ENCODE measurements at places on chromosomes 6 and 20. TPM values are rescaled to one million over a fixed set of nuclear protein-coding genes. Genes with fewer than 3 reads are reported as not detected.
A peak's percentile ranks its signal among the peaks of the same experiment; 100 is the strongest.

GRCh38 chr20:44576297-44576696 is 6.1 kb upstream of the PKIG start:
- DNase-seq: no peak

DNA sequence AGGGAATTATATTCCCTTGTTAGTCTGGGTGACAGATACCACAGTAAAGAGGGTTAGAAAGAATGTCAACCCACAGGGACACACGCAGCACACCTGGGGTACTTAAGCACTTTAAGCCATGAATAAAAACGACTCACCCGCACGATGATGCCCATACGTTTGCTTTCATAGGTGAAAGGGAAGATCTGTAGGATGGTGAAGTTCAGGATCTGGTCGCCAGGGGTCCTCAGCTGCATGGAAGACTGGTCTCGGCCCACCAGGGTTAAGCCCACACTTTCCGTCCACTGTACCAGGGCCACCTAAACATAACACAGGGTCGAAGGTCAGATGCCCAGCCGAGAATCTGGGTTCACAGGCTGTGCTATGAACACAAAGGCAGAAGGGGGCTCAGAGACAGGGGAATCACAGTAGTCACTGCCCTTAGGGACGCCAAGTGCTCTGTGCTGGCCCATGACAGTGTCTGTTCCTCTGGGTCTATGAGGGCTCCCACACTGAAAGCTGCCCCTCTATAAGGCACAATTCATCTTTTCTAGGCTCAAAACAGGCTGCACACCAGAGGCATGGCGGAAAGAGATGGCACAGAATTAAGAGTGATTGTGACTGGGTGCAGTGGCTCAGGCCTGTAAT is 96.8 kb upstream of the NFATC2 start:
- peak; percentile 56 for DNase-seq

DNA sequence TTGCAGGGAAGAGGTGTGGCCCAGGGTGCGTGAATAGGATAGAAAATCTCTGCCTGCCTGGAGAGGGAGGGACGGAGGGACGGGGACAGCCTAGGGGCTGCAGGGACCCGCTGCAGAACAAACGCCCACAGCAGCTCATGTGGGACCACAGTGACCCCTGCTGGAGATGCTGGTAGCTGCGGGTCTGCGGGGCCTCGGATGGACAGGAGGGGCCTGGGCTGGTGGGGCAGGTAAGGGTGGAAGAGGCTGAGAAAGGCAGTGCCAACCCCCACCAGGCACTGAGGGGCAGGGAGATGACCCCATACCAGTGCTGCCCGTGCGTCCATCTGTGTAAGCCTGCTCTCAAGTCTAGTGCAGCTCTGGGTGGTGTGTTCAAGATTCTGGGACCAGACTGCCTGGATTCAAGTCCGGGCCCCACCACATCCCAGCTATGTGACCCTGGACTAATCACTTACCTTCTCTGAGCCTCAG is 39.4 kb downstream of the KIAA1755 start:
- DNase-seq: peak; percentile 76

GRCh38 chr6:60952500-60952899 is 1333.5 kb downstream of the KHDRBS2 start:
- DNase-seq: no peak

- DNase-seq: no peak
These were observed 197.8 kb downstream of the HAO1 start for GRCh38 chr20:7742479-7742878.

DNA sequence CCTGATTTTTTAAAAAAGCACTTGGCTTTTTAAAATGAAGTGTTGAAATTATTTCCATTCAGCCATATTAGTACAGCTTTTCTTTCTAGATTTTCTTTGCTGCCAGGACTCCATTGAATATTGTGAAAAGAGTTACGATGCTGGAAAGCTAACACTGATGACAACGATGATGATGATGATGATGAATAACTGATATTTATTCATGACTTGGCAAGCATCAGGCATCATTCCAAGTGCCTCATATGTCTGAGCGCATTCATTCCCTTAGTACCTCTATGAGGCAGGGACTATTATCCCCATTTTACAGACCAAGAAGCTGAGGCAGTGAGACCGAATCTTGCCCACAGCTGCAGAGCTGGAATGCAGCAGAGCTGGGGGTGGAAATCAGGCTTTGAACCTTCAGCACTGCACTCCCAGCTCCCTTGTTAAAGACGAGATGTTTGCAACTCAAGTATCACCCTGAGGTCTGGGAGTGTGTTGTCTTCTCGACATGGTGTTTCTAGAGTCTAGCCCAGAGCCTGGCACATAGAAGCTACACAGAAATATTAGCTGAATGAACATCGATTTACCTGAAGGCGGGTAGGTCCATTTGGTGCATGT is 85.5 kb upstream of the FRMD1 start:
- DNase-seq: no peak

DNA sequence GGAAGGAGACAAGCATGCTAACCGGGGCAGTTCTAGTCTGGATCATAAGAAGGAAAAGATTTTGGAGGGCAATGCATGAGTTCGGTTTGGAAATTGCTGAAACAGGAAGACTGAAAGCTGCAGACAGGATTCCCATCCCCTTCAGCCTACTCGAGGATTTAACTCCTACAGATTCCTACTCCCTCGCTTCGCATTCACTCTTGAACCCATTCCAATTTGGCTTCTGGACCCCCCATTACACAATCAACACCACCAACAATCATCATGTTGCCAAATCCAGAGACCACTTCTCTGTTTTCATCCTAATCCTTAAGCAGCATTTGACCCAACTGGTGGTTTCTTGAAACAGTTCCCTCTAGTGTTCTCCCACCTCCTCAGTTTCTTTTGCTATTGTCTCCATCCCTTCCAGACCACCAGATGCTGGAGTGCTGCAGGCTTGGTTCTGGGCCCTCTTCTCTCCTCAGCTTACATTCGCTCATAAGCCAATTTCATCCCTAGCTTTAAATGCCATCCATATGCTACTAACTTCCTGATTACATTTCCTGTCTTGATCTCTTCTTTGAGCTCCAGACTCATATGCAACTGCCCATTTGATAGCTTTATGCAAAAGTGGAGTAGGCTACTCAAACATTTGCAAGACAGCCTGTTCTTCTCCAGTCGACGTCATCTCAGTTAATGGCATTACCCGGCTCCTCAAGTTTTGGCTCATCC is 66.5 kb downstream of the DTNBP1 start:
- DNase-seq: no peak

DNA sequence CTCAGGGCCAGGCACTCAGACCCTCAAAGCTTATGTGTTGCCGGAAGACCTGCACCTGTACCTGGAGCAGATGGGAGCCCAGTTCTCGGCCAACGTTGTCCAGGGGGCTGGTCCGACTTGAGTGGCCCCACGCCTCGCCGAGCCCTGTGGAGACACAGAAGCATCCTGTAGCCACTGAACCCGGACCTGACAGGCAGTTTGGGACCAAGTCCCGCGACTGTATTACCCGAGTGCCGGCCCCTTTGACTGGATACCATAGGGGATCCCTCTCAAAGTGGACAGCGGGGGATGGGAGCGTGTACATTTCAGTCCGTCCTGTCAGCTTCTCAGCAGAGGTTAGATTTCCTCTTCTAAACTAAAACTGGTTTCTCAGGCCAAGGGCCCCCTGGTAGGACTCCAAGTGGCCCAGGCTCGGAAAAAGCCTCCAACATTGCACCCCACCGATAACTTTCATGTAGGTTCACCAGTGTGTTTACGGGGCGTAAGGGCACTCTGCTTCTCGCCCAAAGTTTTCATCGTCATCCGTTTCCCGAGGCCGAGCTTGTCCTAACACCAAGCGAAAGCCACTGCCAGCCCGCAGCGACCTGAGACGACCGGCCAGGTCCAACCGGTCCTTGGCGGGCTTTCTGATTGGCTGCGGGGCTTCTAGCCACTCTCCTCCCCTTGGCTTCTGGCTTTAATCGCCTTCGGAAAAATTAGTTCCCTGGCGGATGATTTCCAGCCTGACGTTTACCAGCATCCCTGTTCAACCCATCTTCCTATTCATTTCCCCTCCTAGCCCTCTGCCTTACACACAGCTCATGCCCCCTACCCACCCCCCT is 10.8 kb downstream of the SIM1 start:
- no peak for DNase-seq

GRCh38 chr6:142697922-142698321 is 247.1 kb downstream of the HIVEP2 start:
- DNase-seq: no peak

- no peak for DNase-seq
These were observed 33.4 kb upstream of the RNF217 start for GRCh38 chr6:124928851-124929250.

GRCh38 chr20:25453035-25453810 is 45.8 kb downstream of the GINS1 start:
- DNase-seq: no peak

DNA sequence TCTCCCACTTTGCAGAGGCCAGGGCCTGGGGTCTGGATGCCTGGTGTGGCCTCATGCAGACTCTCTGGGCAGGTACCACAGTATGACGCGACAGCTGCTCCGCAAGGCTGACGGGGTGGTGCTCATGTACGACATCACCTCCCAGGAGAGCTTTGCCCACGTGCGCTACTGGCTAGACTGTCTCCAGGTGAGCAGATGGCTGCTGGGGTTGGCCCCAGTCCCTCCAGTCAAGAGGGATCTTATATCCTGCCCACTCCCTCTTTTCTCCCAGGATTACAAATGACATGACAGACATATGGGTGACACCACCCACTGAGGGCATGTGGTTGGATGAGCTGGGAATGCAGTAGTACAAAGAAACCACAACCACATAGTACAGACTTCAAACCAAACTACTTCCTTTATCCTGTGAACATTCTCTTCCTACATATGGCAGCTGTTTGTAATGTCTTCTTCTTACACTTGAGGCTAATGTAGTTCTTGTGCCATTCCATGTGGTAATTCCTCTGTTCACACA is 29.9 kb downstream of the RAB44 start:
- DNase-seq: no peak

GRCh38 chr20:31713312-31714273 is 9.1 kb downstream of the BCL2L1 start:
- DNase-seq: no peak

- no peak for DNase-seq
These were observed 754.6 kb downstream of the KIF16B start for GRCh38 chr20:15818651-15819071.

DNA sequence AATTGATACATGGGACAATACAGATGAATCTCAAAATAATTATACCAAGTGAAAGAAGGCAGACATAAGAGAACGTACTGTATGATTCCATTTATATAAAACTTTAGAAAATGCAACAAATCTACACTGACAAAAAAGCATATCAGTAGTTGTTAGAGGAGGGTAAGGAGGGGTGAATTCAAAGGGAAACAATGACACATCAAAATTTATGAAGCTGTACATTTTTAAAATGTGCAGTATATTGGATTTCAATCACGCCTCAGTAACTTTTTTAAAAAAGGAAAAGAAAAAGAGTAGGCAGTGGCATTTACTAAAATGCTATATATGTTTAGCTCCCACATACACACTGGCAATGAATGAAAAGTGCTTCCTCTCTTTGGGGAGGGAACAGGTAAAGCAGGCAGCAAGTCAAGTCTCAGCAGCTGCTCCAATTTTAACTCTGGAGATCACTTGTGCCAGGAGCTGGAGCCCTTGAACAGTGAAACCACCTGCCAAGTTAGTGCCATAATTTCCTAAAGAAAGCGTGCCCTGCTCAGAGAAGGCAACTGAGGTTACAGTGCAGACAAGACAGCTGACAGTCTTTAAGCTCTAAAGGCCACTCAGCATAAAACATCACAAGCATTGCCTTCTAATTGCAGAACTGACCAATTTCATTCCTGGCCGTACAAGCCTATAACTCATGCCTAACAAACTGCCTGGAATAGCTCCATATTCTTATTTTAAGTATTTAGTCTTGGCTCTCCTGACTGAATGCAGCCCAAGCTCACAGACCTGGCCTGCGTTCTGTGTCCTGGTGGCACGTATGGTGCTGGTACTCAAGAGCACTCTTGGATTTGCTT is 10.9 kb downstream of the FKBP1A start:
- DNase-seq: no peak

DNA sequence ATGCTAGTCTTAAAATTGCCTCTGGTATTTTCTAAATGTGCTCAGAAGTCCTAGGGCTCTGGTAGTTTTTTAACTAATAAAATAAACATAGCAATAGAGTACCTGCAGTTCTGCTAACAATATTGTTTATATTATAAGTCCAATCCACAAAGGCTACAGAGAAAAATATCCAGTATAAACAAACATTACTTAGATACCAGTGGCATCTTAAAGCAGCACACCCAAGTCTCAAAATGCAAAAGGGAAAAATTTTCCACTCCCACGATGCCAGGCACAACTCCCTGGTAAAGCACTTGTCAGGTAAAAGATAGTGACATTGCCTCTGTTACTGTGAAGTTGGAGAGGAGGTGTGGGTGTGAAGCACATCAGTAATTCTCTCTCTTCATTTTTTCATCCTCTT is 123.3 kb downstream of the OGFRL1 start:
- DNase-seq: no peak

DNA sequence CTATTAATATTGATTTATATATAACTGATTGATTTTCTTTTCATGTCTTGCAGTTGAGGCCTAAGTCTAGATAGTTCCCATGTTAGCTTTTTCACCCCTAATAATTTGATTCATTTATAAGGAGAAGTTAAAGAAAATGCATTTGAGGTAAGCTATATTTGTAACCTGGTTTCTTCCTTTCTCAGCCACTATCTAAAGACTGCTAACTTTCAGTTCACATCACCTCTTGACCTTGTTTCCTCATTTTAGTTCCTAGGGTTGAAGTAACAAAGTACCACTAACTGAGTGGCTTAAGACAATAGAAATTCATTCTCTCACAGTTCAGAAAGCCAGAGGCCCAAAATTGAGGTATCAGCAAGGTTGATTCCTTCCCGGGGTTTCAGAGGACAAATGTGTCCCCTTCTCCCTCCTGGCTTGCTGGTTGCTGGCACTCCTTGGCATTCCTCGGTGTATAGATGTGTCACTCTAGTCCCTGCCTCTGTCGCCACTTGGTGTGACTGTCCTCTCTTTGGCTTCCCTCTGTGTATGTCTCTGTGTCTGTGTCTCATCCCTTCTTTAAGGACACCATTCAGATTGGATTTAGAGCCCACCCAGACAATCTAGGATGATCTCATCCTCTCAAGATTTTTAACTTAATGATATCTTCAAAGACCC is 55.9 kb upstream of the C20orf144 start:
- DNase-seq: no peak

- DNase-seq: no peak
These were observed 43.5 kb downstream of the TTI1 start for GRCh38 chr20:37989601-37990295.

GRCh38 chr6:39881851-39882530 is 52.3 kb downstream of the MOCS1 start:
- no peak for DNase-seq

- no peak for DNase-seq
These were observed 122.9 kb upstream of the MMS22L start for GRCh38 chr6:97405818-97406409.

TPD52L1 gene
- total RNA-seq: not detected

NKAIN4 gene
- not detected for total RNA-seq

PHACTR2 gene
- total RNA-seq: 29.7 TPM

SYNDIG1 gene
- not detected for total RNA-seq

VWA7 gene
- 5.2 TPM for total RNA-seq

BEND6 gene
- not detected for total RNA-seq

LRFN2 gene
- total RNA-seq: not detected

FOXS1 gene
- total RNA-seq: not detected

FLRT3 gene
- total RNA-seq: not detected

RWDD2A gene
- 2.2 TPM for total RNA-seq

QKI gene
- total RNA-seq: 70.9 TPM

ARHGAP40 gene
- total RNA-seq: not detected

FOXQ1 gene
- not detected for total RNA-seq
